ENCODE measurements at places on chromosomes 1 and 21. TPM values are rescaled to one million over a fixed set of nuclear protein-coding genes. Genes with fewer than 3 reads are reported as not detected.

NBPF6 gene
- total RNA-seq = not detected

- peaks cover 43% of the 10 kb centered on the region for H3K4me1 ChIP-seq
- peak overlapping the region; percentile 11 for H3K4me3 ChIP-seq
Observed at GRCh38 chr1:12384836-12385456, 155.1 kb downstream of the VPS13D start.

DNA sequence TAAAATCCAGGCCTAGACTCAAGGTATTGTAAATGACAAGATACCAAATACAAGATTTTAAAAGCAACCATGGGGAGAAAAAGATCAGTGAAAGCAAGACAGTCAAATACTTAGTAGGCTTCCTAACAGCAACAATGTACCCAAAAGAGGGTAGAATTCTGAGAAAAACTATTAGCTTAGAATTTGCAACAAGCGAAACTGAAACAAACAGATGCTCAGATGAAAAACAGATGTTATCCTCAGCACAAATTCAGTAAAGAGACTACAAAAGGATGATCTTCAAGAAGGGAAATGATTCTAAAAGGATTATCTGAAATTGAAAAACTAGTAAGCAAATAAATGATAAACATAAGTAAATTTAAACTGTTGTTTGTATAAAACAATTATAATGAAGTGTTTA lies 40.0 kb downstream of the PDC start:
- H3K4me1 ChIP-seq = peaks cover 26% of the 10 kb centered on the region
- peak overlapping the region; percentile 41 for H3K4me3 ChIP-seq
- DNase-seq = no peak
- H3K27me3 ChIP-seq = no peaks in the 10 kb centered on the region

GRCh38 chr1:178706432-178706831 lies 18.6 kb upstream of the RALGPS2 start:
- no peak overlapping the region for H3K27ac ChIP-seq
- peaks cover 11% of the 10 kb centered on the region for H3K27me3 ChIP-seq
- H3K36me3 ChIP-seq = no peaks in the 10 kb centered on the region
- H3K4me3 ChIP-seq = no peak overlapping the region
- DNase-seq = no peak
- no peaks in the 10 kb centered on the region for H3K4me1 ChIP-seq

DNA sequence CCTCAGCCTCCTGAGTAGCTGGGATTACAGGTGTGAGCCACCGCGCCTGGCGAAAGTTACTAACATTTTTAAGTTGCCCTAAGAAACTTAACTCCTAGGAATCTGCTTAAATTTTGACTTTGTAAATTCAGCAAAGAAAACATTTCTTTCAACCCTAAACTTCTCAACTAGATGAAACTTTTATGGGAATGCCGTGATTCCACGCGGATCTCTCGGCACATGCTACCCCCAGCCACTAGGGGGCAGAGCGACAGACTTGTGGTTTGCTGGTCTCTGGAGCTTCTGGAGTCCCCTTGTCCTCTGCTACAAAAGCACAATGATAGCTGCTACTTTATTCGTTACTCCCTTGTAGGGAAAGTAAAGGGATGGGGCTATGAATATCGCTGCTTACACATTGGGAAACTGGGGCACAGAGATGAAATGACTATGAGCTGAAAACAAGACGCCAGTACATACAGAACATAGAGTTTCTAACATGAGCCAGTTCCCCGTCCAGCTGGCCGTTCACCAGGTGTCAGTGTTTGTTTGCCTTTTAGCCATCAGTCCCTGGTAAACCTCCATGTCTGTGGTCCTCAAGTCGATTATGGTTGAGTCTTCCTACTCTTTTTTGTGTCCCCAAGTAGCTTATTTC lies 114.7 kb downstream of the PBX1 start:
- no peak for DNase-seq
- H3K27ac ChIP-seq = no peak overlapping the region
- H3K4me3 ChIP-seq = no peak overlapping the region
- no peaks in the 10 kb centered on the region for H3K27me3 ChIP-seq
- H3K36me3 ChIP-seq = no peaks in the 10 kb centered on the region
- H3K4me1 ChIP-seq = peaks cover 2% of the 10 kb centered on the region

GRCh38 chr1:14822493-14822892 lies 224.0 kb downstream of the KAZN start:
- no peak overlapping the region for H3K27ac ChIP-seq
- no peaks in the 10 kb centered on the region for H3K4me1 ChIP-seq
- H3K4me3 ChIP-seq = no peak overlapping the region
- DNase-seq = no peak
- peaks cover 2% of the 10 kb centered on the region for H3K27me3 ChIP-seq
- H3K36me3 ChIP-seq = no peaks in the 10 kb centered on the region

DNA sequence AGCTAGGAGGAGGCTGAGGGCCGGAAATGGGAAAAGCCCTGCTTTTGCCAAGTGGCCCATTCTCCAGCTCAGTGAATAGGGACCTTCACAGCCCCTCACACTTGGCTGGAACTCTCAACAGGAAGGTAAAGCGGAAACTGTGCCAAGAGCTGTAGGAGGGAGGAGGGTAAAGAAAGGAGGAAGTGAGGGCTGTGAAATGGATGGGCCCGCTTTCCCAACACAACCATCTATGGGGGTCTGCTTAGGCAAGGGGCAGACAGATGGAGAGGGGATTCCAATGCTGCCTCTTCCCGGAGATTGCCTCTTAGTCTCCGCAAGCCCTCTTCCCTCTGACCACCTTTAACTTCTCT lies 5.2 kb downstream of the INKA2 start:
- H3K27me3 ChIP-seq = peaks cover 6% of the 10 kb centered on the region
- DNase-seq = no peak
- H3K4me3 ChIP-seq = no peak overlapping the region
- H3K4me1 ChIP-seq = peaks cover 19% of the 10 kb centered on the region

GRCh38 chr1:211241071-211241470 lies 18.1 kb upstream of the RCOR3 start:
- no peak overlapping the region for H3K4me3 ChIP-seq
- DNase-seq = no peak
- H3K4me1 ChIP-seq = no peaks in the 10 kb centered on the region
- H3K27me3 ChIP-seq = peaks cover 1% of the 10 kb centered on the region
- no peak overlapping the region for H3K27ac ChIP-seq
- H3K36me3 ChIP-seq = no peaks in the 10 kb centered on the region

DNA sequence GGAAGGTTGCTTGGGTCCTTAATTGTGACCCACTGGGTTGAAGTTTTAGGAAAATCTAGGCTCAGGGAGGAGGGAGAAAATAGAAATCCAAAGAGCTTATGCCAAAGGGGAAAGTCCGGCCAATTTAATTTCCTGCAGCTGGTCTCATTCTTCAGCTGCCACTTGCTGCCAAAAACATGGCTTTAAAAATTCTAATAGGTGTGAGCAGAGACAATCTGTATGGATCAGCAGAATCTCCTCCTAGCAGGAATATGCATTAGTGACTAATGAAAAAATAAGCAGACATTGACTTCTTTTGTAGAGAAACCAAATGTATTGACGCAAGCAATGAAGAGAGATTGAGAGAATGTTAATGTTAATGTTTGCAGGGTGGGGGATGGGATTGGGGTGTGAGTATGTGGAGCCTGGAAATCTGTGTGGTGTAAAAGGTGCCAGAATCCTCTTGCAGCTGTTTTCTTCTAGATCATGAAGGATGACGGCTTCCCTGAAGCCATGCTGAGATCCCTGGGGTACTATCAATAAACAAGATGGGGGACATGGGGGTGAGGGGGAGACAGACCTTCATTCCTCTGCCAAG lies 35.3 kb downstream of the VWA5B1 start:
- peaks cover 20% of the 10 kb centered on the region for H3K27me3 ChIP-seq
- H3K27ac ChIP-seq = no peak overlapping the region
- no peak overlapping the region for H3K4me3 ChIP-seq
- no peaks in the 10 kb centered on the region for H3K36me3 ChIP-seq

DNA sequence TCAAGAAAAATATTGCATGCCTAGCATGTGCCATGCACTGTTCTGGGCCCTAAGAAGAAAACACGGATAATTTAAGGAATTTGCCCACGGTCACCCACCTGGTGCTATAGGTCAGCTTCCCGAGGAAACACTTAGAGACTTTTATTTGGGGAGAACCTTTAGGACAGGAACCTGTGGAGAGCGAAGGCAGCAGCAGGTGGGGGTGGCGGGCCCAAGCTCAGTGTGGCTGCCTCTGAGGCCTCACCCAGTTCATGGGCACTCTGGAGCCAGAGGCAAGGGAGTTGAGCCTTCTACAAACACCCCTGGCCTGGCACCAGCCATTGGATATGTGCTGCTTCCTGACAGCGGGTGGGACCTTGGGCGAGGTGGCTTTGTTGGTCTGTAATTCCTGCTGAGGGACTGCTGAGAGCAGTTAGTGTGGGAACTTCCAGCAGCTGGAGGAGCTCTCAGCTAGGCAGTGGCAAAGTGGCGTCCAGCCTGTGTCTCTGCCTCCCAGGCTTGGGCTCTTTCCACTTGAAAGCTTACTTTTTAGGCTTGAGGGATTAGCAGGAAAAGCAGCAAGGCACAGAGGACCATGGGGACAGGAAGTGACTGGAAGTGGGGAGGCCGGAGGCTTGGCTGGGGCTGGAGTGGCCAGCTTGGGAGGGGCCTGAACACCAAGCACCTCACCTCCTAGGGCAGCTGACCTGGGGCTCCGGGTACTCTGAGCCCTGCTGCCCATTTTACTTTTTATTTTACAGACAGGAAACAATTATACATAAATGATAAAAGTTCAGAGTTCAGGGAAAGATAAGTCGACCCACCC lies 19.1 kb downstream of the MRPL37 start:
- H3K4me1 ChIP-seq = peaks cover 5% of the 10 kb centered on the region
- no peaks in the 10 kb centered on the region for H3K27me3 ChIP-seq
- peak overlapping the region; percentile 4 for H3K27ac ChIP-seq
- peaks cover 54% of the 10 kb centered on the region for H3K36me3 ChIP-seq
- DNase-seq = no peak

GRCh38 chr21:40466893-40467483 lies 380.0 kb downstream of the DSCAM start:
- no peaks in the 10 kb centered on the region for H3K36me3 ChIP-seq
- H3K27ac ChIP-seq = no peak overlapping the region
- H3K27me3 ChIP-seq = no peaks in the 10 kb centered on the region
- no peaks in the 10 kb centered on the region for H3K4me1 ChIP-seq

Data from activated CD4-positive, alpha-beta T cell treated with anti-CD3 and anti-CD28 coated beads, Interleukin-2, amount 10 ng/mL, durations not matched to agents 7 days and 5 days (primary cell).